ENCODE measurements at places on chromosomes 16 and 17. TPM values are rescaled to one million over a fixed set of nuclear protein-coding genes. Genes with fewer than 3 reads are reported as not detected.

TSPOAP1 gene
- not detected for total RNA-seq

GIT1 gene
- total RNA-seq, result 52.7 TPM

KRTAP17-1 gene
- total RNA-seq, result not detected

TMC8 gene
- total RNA-seq, result 0.09 TPM

INCA1 gene
- total RNA-seq, result 0.18 TPM
